Hematopoietic multipotent progenitor cell treated with erythropoietin and hydrocortisone succinate and interleukin-3 and kit ligand, for 15 days (in vitro differentiated cells): ENCODE measurements at places on chromosomes 5 and 9.

DNA sequence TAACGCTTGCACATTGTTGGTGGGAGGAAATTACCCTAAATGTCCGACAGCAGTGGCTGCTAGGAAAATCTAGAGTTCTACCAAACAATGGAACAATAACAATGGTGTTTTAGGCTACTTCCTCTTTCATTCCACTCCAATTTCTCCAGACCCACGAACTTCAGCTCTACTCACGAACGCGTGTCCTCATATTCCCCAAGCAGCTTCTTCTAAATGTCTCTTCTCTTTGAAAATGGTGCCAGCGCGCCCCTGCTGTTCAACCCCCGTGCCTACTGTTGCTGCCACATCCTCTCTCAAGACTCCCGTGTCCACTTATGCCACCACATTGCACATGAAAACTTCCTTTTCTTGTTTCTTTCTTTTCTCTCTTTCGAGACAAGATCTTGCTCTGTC lies 25.6 kb downstream of the OR2V2 start:
- DNase-seq, result peak; percentile 35

DNA sequence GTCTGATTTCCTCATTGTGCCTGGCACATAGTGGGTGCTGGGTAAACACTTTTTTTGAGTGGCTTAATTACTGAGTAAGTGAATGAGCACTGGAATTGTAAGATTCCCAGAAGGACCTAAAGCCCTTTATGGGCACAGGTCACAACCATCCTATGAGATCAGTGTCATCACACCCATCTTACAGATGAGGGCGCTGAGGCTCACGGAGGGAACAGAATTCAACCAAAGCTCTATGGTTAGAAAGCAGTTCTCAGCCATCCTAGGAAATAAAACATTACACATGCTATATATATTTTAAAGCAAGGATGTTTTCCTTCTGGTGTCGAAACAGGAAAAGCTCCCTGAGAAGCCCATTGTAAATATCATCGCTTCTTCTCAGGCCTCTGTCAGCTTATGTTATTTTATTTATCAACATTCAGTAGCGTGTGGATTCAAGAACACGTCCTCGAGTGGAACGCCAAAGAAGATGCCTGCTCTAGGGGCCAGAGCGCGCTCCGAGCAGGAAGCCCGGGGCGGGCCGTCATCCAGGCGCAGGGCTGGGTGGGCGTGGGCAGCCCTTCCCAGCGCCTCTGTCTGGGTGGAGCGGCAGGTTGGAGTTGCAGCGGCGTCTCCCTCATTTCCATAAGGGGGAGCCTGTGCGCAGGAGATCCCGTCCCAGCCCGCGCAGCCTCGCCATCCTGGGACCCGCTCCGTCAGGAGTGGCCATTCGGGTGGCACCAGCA lies 155.8 kb upstream of the SMIM23 start:
- DNase-seq, result peak; percentile 13

DNA sequence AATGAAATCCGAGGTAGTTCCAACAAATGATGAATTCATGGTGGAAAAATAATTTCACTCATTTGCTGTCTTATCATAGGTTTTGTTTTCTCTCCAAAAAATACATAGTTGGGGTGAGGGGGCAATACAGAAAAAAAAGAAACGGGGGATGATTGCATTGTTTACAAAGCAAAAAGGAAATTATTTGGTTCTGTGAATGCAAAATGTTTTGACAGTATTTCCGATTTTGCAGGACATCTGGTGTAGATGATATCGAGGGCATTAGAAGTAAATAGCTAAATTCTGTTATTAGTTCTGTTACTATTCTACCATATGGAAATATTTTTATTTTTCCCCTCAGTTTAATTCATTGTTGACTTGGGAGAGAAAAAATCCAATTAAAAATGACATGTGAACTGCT lies 201.7 kb downstream of the MARCHF11 start:
- no peak for DNase-seq

DNA sequence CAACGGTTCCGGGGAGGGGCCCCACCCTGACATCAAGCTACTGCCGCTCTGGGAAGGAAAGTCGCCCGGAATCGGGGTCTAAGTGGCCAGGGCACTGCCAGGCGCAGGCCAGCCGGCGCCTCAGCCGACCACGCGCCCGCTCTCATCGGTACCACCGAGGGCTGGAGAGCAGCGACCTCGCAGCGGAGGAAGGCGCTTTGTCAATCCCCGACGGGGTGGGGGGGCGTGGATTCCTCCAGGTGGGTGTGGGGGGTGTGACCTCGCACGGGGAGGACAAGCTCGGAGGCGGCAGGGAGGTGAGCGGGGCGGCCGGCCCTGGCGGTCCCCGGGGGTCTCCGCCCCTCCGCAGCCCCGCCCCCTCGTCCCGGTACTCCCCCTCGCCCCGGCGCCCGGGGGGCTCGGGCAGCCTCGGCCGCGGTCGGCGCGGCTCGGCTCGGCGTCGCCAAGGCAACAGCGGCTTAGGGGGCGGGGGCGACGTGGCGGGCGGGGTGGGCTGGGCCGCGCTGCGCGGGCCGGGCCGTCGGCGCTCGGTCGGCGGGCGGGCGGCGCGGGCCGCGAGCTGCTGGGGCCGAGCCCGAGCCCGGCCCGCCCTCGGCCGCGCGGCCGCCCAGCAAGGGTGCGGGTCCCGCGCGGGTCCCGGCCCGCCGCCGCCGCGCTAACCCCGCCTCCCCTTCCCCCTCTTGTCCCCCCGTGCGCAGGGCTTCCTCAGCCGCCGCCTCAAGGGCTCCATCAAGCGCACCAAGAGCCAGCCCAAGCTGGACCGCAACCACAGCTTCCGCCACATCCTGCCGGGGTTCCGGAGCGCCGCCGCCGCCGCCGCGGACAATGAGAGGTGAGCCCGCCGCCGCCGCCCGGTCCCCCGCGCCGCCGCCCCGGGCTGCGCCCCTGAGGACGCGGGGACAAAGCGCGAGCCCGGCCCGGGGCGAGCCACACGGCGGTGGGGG lies 47.5 kb downstream of the DAB2IP start:
- no peak for DNase-seq

DNA sequence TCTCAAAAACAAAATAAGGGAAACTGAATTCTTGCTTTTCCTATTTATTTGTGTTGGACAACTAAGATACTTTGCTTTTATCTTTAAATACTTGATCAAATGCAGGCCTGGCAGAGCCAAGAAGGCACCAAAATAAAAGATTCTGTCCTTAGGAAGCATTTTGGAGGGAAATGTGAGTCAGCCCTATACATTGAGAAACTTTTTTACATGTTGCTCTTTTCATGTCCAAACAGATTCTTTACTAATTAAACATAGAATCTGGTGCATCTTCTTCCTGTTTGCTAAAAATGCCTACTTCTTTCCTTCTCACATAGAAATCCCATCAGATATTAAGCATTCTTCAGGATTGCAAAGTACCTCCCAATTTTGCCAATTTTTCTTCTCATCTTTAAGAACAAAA lies 1160.4 kb downstream of the EFNA5 start:
- DNase-seq, result no peak

DNA sequence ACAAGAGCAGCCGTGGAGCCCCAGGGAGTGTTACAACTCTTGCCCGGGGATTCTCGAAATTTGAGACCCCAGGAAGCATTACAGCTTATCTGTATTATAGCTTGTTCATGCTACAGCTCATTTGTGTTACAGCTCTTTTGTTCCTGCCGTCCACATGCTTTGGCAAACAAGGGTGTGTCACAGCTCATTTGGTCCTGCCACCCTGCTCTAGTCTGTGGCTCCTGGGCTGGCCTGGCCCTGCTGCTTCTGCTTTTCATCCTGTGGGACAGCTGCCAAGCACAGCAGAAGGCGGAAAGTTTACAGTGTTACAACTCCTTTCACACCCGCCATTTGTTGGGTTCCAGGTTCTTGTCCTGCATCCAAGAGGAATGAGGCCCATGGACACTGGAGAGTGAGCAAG lies 685.0 kb downstream of the SLCO4C1 start:
- DNase-seq, result no peak

GRCh38 chr5:179345433-179346321 lies at the start of gene ADAMTS2:
Gene ADAMTS2 (minus strand): TSS chr5:179345461. CDS start chr5:179345328, 133 bp downstream.
- DNase-seq, result no peak

DNA sequence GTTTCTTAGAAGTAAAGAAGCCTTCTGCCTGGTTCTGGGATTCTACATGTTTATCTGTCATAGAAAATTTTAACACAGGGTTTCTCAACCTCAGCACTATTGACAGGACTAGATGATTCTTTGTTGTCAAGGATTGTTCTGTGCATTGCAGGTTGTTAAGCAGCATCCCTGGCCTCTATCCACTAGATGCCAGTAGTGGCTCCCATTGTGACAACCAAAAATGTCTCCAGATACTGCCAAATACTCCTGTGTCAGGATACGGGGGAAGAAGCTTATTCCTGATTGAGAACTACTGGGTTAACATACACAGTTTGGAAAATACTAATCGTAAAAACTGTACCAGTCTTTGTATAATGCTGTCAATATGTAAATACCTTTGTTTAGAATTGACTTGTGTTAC lies 167.1 kb downstream of the NIPBL start:
- no peak for DNase-seq

- no peak for DNase-seq
Measured at GRCh38 chr5:175887463-175887862, 16.1 kb downstream of the CPLX2 start.

- no peak for DNase-seq
Measured at GRCh38 chr5:15002173-15002572, 130.6 kb upstream of the ANKH start.

DNA sequence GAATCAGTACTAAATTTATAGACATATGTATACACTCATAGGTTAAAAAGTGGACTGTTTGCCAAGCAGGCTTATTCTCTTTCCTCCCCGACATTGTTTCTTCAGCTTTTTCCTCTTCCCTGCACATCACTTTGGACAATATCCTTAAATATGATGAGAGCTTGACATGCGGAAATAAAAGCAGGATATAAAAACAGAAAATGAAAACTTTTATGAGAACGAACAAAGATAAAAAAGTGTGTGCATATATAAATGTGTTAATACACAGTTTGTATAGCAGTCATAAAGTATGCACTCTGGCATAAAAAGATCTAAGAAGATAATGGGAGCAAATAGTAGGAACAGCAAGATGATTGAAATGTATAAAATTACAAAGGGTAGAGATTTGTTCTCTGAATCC lies 86.4 kb upstream of the IFNE start:
- DNase-seq, result no peak

DNA sequence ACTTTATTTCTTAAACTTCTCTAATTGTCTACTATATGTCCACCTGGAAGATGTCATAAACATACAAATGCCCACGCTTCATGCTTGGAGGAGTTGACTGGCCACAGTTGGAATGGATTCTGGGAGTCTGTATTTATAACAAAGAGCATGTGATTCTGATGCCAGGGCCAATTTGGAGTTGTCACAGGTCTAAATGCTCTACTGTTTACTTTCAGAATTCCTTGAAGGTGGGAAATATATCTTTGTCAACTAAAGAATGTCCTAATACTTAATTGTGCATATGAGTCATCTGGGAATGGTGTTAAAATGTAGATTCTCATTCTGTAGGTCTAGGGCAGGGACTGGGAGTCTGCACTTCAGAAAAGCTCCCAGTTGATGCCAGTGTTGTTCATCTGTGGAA lies 196.1 kb downstream of the ANXA1 start:
- DNase-seq, result no peak

GRCh38 chr5:77076961-77077828 lies 9.9 kb downstream of the ZBED3 start:
- peak; percentile 64 for DNase-seq
